ENCODE measurements at places on chromosomes 2 and 18. TPM values are rescaled to one million over a fixed set of nuclear protein-coding genes. Genes with fewer than 3 reads are reported as not detected.

DNA sequence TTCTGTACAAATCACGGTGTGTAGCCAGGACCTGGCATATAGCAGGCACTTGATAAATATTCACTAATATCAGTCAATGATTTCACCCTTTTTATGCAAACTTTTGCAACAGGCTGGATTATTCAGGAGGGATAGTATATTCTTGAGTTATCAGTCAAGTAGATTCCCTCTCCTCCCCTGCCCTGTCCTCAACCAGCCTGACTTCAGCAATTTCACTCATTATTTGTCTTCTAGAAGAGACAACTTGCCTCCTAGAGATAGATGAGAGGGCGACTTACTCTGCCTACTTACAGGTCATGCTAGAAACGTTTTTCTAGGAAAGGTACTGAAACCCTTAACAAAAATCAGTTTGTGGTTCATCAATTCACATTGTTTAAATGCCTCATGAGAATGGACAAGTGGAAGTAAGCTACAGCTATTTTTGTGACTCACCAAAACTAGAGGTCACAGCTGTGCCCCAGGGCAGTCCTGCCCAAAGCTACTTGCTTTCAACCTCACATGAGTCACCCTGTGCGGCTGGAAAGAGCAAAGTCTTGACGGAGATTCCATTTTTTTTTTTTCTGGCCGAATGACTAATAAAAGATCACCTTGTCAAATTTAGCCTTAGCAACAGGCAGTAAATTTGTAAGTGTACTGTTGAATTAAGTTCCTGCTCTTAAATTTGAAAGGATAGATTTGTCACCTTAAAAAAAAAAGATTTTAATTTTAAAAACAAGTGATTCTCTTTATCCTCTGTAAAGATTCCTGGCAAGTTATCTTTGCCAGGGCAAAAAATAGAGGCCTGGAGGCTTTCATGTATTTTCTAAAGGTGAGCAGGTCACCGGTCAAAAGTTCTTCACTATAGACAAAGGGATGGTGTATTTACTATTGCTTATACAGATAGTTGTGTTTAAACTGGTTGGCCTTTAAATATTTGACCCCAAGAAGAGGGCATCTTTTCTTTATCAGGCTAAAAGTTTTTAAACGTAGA, 109.0 kb upstream of the SLC35G4 start:
- DNase-seq, result no peak

SNRNP27 gene
- 78.3 TPM for polyA plus RNA-seq

GRCh38 chr2:58862244-58862643, 621.1 kb upstream of the FANCL start:
- DNase-seq, result no peak

DNA sequence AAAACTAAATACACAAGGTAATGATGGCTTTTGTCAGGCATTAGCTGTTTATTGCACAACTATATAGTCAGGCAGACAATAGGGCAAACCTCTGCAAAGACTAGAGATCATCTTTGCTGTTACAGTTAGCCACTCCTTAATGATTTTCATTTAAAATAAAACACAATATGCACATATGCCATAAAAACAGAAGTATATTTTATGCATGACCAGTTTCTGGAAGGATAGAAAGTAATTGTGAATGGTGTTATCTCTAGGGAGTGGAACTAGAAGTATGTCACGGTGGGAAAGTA, 102.0 kb downstream of the CHN1 start:
- no peak for DNase-seq

GRCh38 chr18:6069539-6069938, 174.2 kb upstream of the TMEM200C start:
- DNase-seq, result no peak

GRCh38 chr18:76980663-76981395, 151.8 kb downstream of the MBP start:
- no peak for DNase-seq

GNAL gene
- polyA plus RNA-seq, result 3.4 TPM

KCNE4 gene
- 14.3 TPM for polyA plus RNA-seq

WDSUB1 gene
- polyA plus RNA-seq, result 24.5 TPM

DNA sequence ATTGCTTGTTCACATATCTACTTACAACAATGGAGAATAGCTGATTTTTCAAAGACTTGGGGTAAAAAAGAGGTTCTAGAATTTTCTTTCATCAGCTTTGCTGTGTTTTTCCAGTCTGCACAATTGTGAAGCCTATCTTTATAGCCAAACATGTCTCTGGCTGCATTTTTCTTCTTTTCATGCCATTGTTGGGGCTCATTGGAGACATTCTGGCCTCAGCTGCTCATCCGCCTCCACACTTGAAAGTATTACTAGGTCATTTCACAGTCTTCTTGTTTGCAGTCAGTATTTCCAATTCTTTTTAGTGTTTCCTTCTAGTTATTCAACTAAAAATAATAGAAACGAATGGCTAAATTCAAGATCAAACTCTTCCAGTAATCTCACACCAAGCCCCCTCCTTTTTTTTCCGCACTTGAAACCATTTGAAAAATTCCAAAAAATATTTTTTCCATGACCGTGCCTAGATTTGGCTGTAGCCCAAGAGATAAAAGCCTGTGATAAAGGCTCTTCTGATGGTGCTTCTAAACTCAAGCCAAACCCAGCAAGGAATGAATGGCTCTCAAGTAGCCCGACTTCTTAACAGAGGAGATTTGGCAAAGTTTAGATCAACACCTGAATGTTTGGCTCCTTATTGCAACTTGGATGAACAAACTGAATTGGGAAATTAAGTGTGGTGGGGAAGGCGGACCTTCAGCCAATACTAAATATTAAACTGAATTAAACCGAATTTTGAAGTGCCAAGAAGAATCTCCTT, 103.4 kb downstream of the NRP2 start:
- DNase-seq, result no peak

GRCh38 chr2:99404039-99404796, 67.0 kb downstream of the EIF5B start:
- no peak for DNase-seq

DNA sequence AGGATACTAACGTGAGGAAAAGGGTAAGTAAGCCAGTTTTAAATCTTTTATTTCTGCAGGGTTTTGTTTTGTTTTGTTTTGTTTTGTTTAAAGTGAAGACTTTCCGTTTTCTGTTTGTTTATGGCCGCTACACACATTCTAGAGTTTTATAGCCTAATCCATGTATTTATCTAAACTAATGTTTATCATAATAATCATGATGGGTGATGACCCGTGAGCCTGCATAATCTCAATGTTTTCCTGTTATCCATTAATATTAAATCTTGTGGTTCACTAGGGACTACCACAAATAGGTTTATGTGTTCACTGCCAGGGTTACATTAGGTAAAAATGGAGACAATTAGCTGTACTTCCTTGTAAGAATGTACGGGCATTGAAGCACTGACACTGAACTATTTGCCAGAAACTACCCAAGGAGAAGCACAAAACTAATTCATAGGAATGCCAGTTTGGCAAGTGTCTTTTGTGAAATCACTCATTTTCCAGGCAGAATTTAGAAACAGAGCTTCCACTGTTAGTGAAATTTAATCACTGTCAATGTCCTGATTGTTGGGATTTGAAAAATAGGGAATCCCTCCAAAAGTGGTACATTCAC, 574.8 kb downstream of the LRP1B start:
- no peak for DNase-seq

DNA sequence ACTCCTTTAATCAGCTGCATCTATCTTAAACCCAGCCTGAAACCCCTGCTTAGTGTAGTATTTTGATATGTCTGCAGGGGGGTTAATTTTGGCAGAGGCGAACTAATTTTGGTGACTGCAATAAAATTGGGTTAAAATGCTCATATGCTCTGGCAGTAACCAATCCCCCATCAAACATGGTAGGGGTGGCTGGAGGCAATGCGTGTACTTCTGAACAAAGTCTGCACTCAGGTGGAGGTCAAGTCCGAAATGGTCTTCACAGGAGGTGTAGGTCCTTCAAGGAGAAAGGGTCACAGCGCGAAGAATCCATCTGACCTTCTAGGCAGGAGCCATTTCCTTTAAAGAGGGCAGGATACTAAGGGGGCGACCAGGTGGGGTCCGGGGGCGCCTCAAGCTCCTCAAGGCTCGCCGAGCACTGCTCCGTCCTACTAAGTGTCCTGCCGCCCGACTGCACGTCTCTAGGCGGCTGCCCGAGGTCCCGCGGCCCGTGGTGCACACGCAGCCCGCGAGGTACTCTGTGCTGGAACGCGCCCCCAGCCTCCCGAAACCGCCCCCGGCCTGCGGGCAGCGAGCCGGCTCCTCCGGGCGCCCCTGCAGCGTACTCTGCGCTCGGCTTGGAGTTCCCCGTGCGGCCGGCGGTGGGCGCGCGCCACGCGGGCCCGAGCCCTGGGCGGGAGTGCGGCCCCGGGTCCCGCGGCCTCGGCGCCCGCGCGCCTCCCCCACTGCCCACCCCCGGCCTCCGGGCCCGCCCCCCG, 1.7 kb upstream of the LDLRAD4 start:
- peak; percentile 48 for DNase-seq

GRCh38 chr18:75638223-75638775, 210.8 kb upstream of the SMIM21 start:
- DNase-seq, result no peak

DNA sequence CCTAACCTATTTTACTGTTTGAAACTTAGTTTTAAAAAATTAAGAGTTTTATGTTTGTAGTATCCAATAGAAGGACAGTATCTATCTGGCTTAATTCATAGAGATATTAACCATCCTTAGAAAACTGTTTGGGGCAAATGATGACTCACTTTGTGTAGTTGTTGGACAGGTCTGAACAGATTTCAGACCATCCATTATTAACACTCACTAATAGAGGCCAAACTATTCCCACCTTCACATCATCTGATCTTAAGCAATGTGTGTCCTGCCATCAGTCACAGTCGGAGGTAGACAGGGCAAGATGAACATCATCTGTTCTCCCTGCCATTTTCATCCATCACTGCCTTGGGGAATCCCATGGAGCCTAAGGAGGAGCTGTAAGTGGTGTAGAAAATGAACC, 164.6 kb upstream of the DCC start:
- DNase-seq, result no peak

GRCh38 chr2:232432598-232433184, 23.3 kb upstream of the ALPI start:
- DNase-seq, result no peak

ANKRD30B gene
- polyA plus RNA-seq, result 0.14 TPM

NDC80 gene
- 28.1 TPM for polyA plus RNA-seq

- no peak for DNase-seq
Observed at GRCh38 chr18:60975420-60975819, 357.8 kb upstream of the CDH20 start.

DNA sequence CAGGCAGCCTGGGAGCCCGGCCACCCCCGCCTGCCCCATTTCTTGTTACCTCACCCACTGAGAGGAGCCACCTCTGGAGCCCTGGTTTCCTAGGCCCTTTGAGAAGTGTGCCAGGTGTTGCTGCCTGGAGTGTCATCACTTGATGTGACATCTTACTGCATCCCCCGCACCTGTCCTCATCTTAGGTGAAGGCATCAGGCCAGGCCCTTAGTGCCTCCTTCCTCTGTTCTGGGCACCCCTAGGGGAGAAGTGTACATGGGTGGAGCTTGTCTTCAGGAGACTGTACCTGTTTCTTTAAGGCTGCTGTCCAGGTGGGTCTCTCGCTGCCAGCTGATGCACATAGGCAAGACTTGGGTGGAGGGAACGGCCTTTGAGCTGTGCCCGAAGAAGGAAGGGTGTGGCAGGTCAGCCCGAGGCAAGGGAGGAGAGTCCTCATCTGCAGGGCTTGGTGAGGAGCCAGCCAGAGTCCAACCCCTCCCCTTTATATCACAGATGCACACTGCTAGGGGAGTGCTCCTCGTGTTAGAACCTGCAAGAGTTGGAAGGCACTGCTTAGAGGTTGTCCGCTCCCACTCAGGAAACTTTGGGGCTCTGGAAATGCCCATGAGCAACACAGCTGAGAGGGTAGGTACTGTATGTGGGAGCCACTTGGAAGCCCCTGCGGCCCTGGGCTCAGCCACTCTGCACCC, 45.9 kb downstream of the NCK2 start:
- no peak for DNase-seq

GRCh38 chr2:159713631-159714246, 1.4 kb downstream of the MARCHF7 start:
- DNase-seq, result no peak

DNA sequence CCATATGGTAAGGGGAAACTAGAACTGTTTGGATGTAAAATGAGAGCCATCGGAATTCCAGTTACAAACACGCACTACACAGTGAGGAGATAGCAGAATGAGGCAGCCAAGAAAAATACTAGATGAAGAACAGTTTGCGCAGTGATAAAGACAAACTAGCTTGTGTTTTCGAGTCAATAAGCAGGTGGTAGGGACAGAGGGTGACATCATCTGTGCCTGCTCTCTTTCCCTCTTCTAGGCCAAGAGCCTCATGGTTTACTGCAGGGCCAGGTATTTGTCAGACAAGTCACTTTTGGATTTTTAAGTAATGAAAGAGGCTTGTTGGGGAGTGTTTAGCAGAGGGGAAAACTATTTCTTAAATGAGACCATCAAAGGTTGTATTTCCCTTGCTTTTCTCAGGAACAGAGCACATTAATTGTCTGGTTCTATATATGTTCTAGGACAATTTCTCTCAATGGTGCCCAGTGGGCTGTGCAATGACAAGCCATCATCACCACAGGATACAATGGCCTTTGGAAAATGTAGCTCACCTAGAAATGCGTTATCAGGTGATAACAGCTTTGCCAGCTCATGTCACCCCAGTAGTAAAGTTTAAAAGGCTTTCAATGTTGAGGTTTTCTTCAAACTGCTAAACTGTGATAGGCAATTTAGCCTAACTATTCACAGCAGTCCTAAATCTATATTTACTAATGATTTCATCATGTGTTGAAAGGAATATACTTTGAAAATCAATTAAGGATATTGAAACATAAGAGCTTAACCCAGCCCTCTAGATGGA, 1210.3 kb upstream of the ZEB2 start:
- no peak for DNase-seq

DNA sequence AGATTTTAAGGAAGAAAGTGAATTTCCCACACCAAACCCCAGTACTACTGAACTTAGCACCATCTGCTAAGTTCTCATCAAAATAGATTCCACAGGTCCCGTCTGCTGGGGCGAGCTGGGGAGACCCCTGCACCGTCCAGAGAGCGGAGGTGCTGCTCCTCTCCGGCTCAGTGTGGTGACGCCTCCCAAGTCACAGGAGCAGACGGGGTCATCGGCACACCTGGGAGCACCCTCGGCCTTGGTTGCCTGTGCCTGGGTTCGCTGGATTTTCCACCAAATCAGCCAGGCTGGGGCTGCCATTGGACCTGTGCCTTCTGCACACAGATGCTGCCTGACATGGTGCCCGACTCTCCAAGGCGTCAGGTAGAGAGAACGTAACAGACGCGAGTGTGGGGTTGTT, 141.3 kb downstream of the PXDN start:
- no peak for DNase-seq

- no peak for DNase-seq
Observed at GRCh38 chr2:174635776-174636404, 38.3 kb upstream of the WIPF1 start.

RBKS gene
- polyA plus RNA-seq, result 9.5 TPM

CEP76 gene
- polyA plus RNA-seq, result 11.9 TPM

DNA sequence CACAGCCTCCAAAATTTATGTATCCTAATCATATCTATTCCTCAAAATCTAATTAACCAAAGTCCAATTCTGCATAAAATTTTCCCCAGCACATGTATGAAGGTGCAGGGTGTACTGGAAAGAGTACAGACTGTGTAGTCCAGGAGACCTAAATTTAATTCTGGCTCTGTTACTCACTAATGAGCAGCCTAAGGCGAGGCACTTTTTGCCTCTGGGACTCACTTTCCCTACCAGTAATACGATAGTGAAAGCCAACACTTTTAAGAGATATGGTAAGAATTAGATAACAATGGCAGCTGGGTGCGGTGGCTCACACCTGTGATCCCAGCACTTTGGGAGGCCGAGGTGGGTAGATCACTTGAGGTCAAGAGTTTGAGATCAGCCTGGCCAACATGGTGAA, 177.7 kb downstream of the PIEZO2 start:
- no peak for DNase-seq
